ENCODE measurements at places on chromosomes 13 and 19.

GRCh38 chr13:112229992-112230872, 145.9 kb upstream of the SPACA7 start:
- H3K27ac ChIP-seq = no peak overlapping the region
- peaks cover 100% of the 10 kb centered on the region for H3K27me3 ChIP-seq
- no peak overlapping the region for H3K4me3 ChIP-seq

DNA sequence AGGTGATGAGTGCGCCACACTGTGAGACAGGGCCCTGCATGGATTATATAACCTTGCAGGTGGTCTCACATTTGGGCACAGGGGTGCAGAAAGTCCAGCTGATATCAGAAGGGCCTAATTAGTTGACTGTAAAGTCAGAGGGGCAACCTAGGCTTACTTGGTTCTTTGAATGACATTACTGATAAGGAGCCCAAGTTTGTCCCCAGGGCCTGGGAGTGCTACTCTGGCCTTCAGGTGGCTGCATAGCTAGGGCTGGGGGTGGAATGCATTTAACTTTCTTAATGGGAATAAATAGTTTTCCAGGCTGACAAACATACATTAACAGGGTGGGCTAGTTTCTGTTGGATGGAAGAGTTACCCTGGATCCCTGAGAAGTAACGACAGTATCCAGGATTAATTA, 3.3 kb downstream of the WDR87 start:
- no peak for DNase-seq
- peaks cover 12% of the 10 kb centered on the region for H3K4me1 ChIP-seq
- H3K27ac ChIP-seq = no peak overlapping the region

DNA sequence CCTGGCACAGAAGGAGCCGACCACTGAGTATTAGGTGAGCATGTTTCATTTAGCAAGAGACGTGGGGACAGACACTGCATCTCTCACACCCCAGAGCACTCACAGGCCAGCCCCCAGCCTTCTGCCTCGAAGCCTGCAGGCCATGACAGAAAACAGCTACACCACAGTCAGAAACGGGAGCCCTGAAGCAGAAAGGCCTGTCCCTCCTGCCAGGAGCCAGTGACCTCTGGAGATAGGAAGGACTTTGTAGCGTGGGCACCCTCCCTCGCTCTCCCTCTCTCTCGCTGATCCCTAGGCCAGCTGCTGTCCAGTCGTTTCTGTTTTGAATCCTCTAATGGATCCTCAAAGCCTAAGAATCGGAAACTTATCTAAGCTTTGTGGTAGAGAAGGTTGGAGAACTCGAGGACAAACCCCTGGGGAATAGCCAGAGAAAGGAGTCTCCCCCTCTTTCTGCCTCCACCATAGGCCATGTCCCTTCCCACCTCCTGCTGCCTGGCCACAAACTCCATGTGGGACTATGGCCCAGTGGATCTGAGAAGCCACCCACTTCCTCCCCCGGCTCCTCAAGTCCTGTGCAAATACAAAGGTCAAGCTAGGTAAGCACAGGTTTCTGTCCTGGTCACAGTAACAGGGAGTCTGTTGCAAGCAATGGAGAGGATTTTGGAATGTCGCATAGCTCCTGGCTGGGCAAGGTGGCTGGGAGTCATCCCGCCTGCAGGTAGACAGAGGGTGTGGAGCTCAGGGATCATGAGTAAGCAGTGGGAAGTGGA, 95.1 kb downstream of the NUFIP1 start:
- peak overlapping the region; percentile 54 for H3K27ac ChIP-seq
- DNase-seq = peak; percentile 78
- H3K27me3 ChIP-seq = no peaks in the 10 kb centered on the region
- no peaks in the 10 kb centered on the region for H3K36me3 ChIP-seq
- H3K4me3 ChIP-seq = no peak overlapping the region

GRCh38 chr13:71578048-71578447, 289.0 kb downstream of the DACH1 start:
- DNase-seq = no peak
- no peaks in the 10 kb centered on the region for H3K4me1 ChIP-seq
- H3K4me3 ChIP-seq = no peak overlapping the region
- no peak overlapping the region for H3K27ac ChIP-seq
- no peaks in the 10 kb centered on the region for H3K36me3 ChIP-seq

DNA sequence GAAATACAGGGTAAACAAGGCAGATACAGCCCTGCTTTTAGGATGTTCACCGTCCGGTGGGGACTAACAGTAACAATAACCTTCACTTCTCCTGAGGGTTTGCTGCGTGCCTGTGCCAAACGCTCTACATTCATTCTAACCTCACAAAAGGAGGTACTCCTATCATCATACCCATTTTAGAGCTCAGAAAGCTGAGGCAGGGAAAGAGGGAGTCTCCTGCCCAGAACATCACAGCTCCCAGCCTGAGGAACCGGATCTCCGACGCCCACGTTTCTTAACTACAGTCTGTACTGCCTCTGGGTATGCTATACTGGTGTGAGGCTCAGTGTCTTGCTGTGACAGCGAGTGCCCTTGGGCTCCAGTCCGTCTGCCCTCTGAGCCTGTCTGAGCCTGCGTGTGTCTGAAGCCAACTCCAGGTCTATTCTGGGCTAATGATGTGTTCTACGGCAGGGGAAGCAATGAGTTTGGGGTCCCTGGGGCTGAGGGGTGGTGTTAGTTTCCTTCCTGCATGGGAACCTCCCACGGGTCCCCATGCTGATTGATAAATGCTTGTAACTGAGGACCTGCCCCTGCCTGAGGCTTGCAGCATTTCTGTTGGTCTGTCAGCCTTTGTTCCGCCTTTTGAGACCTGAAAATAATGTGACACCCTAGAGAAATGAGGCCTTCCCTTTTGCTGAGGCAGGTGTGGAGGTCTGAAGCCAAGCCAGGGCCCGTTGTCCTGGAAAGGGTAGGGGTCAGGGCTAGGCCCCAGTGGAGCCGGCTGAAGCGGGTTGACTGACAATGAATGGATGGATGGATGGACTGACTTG, 4.9 kb downstream of the LIPE start:
- H3K4me3 ChIP-seq = peak overlapping the region; percentile 91
- H3K27ac ChIP-seq = peak overlapping the region; percentile 62
- H3K36me3 ChIP-seq = no peaks in the 10 kb centered on the region
- no peak for DNase-seq
- no peaks in the 10 kb centered on the region for H3K27me3 ChIP-seq

DNA sequence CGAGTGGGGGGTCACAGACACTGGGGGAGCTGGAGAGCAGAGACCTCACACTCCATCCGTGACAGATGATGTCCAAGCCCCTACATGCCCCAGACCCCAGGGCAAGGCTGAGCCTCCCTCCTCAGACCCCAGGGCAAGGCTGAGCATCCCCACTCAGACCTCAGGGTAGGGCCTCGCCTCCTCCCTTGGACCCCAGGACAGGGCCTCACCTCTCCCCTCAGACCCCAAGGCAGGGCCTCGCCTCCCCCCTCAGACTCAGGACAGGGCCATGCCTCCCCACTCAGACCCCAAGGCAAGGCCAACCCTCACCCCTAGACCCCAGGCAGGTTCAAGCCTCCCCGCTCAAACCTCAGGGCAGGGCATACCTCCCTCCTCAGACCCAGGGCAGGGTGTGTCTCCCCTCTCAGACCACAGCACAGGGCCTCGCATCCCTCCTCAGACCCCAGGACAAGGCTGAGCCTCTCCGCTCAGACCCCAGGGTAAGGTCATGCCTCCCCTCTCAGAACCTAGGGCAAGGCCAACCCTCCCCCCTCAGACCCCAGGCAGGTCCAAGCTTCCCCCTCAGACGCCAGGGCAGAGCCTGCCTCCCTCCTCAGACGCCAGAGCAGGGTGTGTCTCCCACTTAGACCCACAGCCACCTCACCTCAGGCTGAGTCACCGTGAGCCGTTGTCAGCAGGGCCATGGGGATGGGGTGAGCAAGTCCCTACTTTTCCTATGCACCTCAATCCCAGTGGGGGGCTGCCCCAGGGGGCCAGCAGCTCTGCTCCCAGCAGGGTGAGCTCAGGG, 1.7 kb upstream of the S1PR4 start:
- H3K27me3 ChIP-seq = no peaks in the 10 kb centered on the region
- H3K36me3 ChIP-seq = no peaks in the 10 kb centered on the region
- H3K27ac ChIP-seq = peak overlapping the region; percentile 96
- peaks cover 21% of the 10 kb centered on the region for H3K4me1 ChIP-seq
- DNase-seq = peak; percentile 80

GRCh38 chr13:47136504-47136941, 239.7 kb upstream of the HTR2A start:
- no peak for DNase-seq
- H3K36me3 ChIP-seq = no peaks in the 10 kb centered on the region
- no peaks in the 10 kb centered on the region for H3K27me3 ChIP-seq
- no peak overlapping the region for H3K27ac ChIP-seq
- H3K4me1 ChIP-seq = no peaks in the 10 kb centered on the region

- H3K4me1 ChIP-seq = no peaks in the 10 kb centered on the region
- no peak overlapping the region for H3K27ac ChIP-seq
- H3K36me3 ChIP-seq = no peaks in the 10 kb centered on the region
- H3K4me3 ChIP-seq = no peak overlapping the region
These were observed 599.5 kb upstream of the PCDH9 start for GRCh38 chr13:67829641-67830040.

- H3K4me1 ChIP-seq = peaks cover 4% of the 10 kb centered on the region
- no peaks in the 10 kb centered on the region for H3K27me3 ChIP-seq
- H3K36me3 ChIP-seq = no peaks in the 10 kb centered on the region
- no peak for DNase-seq
These were observed 9.3 kb downstream of the CD177 start for GRCh38 chr19:43362745-43363144.

DNA sequence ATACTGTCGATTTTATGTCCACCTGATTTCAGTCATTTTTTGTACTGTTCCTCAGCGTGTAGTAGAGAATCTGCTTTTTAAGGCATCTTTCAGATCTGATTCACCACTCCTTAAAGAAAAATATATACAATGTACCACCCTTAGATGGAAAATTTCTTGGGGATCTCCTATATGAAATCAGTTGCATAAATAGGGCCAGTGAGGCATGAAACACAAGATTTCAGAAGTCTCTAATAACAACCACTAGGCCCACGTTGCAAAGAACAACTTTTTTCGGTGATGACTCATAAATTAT, 1.4 kb downstream of the USP12 start:
- peak; percentile 72 for DNase-seq
- H3K4me3 ChIP-seq = peak overlapping the region; percentile 72
- H3K4me1 ChIP-seq = peaks cover 28% of the 10 kb centered on the region
- peak overlapping the region; percentile 66 for H3K27ac ChIP-seq

- DNase-seq = no peak
- no peak overlapping the region for H3K4me3 ChIP-seq
- no peaks in the 10 kb centered on the region for H3K36me3 ChIP-seq
- no peaks in the 10 kb centered on the region for H3K4me1 ChIP-seq
- no peak overlapping the region for H3K27ac ChIP-seq
These were observed 9.4 kb upstream of the SLC7A9 start for GRCh38 chr19:32878988-32879387.

DNA sequence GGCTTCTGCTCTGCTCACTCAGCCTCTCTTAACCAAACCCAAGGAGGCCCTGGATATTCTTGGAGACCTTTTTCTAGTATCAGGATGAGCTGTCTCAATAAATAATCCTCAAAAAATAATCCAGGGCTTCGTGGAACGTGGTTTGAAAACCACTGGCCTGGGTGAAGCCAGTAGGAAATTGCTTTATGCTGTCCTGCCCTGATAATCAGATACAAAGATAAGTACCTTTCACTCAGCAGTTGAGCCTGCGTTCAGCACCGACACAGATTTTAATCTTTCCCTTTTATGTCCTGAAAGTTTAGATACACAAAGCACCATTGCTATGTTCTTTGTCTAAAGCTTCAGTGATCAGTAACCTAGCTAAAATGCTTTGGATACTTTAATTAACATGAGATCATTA, 460.0 kb downstream of the RFC3 start:
- H3K4me3 ChIP-seq = no peak overlapping the region
- no peaks in the 10 kb centered on the region for H3K4me1 ChIP-seq
- no peak for DNase-seq
- H3K27me3 ChIP-seq = no peaks in the 10 kb centered on the region
- no peaks in the 10 kb centered on the region for H3K36me3 ChIP-seq

DNA sequence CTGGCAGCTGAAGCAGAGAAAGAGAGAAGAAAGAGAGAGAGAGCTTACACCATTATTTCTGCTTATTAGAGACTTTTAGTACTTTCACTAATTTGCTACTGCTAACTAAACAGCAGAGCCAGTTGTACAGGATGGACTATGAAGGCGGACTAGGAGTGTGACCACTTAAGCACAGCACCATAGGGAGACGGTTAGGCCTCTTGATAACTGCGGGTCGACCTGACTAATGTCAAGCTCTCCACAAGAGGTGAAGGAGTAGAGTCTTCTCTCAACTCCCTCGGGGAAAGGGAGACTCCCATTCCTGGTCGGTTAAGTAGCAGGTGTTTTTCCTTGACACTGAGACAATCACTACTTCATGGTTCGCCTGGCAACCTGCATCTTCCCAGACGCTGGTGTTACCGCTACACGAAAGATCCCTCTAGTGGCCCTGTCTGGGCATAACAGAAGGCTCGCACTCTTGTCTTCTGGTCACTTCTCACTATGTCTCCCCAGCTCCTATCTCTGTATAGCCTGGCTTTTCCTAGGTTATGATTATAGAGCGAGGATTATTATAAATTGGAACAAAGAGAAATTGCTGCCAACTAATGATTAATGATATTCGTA, 5.3 kb upstream of the PSG7 start:
- DNase-seq = no peak
- no peak overlapping the region for H3K27ac ChIP-seq
- no peak overlapping the region for H3K4me3 ChIP-seq
- H3K36me3 ChIP-seq = no peaks in the 10 kb centered on the region

DNA sequence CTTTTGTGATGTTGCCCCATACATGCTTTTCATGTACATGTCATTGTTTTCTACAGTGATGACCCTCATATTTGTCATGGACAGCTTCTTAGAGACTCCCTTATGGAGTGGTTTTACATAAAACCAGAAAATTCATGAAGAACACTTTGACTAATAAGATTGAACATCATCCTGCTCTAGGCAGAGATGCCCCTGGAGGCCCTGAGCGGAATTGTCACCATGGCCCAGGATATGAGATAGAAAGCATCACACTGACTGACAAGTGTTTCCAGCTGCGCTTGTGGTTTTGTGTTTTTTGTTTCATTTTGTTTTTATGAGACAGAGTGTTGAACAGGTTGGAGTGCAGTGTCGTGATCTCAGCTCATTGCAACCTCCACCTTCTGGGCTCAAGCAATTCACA, 22.2 kb downstream of the ZNF701 start:
- H3K27me3 ChIP-seq = no peaks in the 10 kb centered on the region
- H3K36me3 ChIP-seq = peaks cover 26% of the 10 kb centered on the region
- no peaks in the 10 kb centered on the region for H3K4me1 ChIP-seq
- H3K27ac ChIP-seq = no peak overlapping the region

DNA sequence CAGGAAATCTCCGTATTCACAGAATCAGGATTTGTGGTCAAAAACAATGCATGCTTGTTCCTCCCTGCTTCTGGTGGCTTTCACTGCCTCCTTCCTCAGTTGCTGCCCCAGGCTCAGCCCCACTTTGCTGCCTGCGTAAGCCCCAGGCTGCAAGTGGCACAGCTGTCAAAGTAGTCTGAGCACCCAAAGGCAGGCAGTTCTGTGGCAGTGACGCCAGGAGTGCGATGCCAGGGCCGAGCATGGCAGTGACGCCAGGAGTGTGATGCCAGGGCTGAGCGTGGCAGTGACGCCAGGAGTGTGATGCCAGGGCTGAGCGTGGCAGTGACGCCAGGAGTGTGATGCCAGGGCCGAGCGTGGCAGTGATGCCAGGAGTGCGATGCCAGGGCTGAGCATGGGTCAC, 77.3 kb upstream of the GPR183 start:
- H3K36me3 ChIP-seq = peaks cover 11% of the 10 kb centered on the region
- no peaks in the 10 kb centered on the region for H3K27me3 ChIP-seq
- DNase-seq = no peak
- H3K4me1 ChIP-seq = no peaks in the 10 kb centered on the region
- no peak overlapping the region for H3K4me3 ChIP-seq
